Epithelial cell of alveolus of lung (primary cell): ENCODE measurements at places on chromosomes 2 and 18. TPM values are rescaled to one million over a fixed set of nuclear protein-coding genes. Genes with fewer than 3 reads are reported as not detected.

EN1 gene
- 0.32 and 0.39 TPM in 2 replicates for total RNA-seq

DNAH7 gene
- 0.08 and 1.3 TPM in 2 replicates for total RNA-seq

CD28 gene
- not detected in 2 replicates for total RNA-seq

GPAT2 gene
- total RNA-seq = 0.08 and 4.9 TPM in 2 replicates

THADA gene
- 11.8 and 14.7 TPM in 2 replicates for total RNA-seq

NPAS2 gene
- 10.9 and 22.5 TPM in 2 replicates for total RNA-seq

RAB6C gene
- under 0.01 TPM in 1 of 2 replicates, not detected in the other for total RNA-seq
